ENCODE measurements at places on chromosomes 6 and 20.

- DNase-seq, result no peak
These were observed 45.9 kb upstream of the EMILIN3 start for GRCh38 chr20:41412324-41413120.

- DNase-seq, result no peak
These were observed 10.7 kb upstream of the EDN1 start for GRCh38 chr6:12279322-12280091.

GRCh38 chr20:45363611-45364492 is 896 bp downstream of the SYS1 start:
- no peak for DNase-seq

DNA sequence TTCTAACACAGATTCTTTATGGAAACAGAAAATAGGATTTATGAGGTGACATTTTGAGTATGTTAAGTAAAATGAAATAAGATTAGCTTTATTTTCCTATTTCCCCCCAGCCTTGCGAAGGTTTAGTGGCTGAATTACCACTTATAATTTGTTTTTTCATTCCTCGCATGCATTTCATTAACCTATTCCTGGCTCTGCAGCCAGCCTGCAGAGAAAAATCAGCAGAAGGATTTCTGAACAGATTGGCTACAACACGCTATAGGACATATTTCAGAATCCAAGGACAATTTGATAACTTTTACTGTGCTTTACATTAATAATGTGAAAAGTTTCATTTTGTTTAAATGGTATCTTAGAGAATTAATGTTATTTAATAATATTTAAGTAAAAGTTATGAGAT is 162.4 kb upstream of the MMS22L start:
- DNase-seq, result no peak

GRCh38 chr6:40550202-40551101 is 36.7 kb downstream of the LRFN2 start:
- DNase-seq, result no peak
